ENCODE measurements at places on chromosomes 2 and 18. TPM values are rescaled to one million over a fixed set of nuclear protein-coding genes. Genes with fewer than 3 reads are reported as not detected.

- no peak overlapping the region for H3K4me3 ChIP-seq
- no peak overlapping the region for H3K27ac ChIP-seq
- H3K4me1 ChIP-seq: peaks cover 11% of the 10 kb centered on the region
Measured at GRCh38 chr2:149080971-149081370, 42.5 kb downstream of the LYPD6B start.

DNA sequence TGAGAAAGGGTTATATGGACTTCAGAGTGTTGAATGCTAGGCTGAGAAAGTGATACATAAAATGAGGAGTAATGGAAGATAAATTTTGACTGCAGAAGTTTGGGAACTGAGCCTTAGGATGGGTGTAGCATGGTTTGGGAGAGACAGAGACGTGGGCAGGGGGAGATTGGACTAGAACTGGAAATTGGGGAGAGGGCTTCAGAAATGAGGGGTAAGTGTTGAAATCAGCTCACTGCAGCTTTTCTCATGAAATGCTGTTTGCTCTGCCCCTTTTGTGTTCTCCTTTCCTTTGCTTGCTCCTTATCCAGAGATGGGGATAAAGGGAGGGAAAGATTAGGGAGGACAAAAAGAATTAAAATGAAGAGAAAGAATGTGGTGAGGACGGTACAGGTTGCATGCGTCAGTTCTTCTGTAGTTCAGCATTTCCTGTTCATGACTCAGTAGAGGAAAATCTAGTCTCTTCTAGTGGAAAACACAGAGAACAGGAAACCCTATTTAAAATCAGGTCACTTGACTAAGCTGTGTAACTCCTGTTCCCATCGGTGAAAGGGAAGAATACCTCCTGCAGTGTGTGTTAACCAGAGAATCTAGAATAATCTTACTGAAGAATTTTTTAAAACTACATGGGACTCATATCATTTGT lies 105.6 kb downstream of the CRIM1 start:
- H3K36me3 ChIP-seq: peaks cover 25% of the 10 kb centered on the region
- no peaks in the 10 kb centered on the region for H3K27me3 ChIP-seq
- DNase-seq: no peak

DNA sequence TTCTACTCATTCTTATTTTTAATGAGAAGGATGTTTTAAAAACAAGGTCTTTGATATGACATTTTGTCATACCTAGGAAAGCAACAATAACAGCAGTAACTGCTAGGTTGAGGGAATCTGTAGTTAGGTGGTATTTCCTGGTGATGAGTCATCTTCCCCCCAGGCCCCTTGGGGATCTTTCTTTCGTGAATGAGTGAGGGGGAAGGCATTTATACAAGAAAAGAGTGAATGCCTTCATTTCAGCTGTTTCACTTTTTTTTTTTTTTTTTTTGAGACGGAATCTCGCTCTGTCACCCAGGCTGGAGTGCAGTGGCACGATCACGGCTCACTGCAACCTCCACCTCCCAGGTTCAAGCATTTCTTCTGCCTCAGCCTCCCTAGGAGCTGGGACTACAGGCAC lies 108.6 kb downstream of the MAP4K4 start:
- H3K27ac ChIP-seq: no peak overlapping the region
- no peaks in the 10 kb centered on the region for H3K36me3 ChIP-seq
- H3K4me1 ChIP-seq: peaks cover 48% of the 10 kb centered on the region
- DNase-seq: no peak
- no peak overlapping the region for H3K4me3 ChIP-seq

GRCh38 chr2:144650907-144651306 lies 131.0 kb upstream of the ZEB2 start:
- no peak overlapping the region for H3K4me3 ChIP-seq
- no peaks in the 10 kb centered on the region for H3K36me3 ChIP-seq
- H3K27me3 ChIP-seq: no peaks in the 10 kb centered on the region
- no peaks in the 10 kb centered on the region for H3K4me1 ChIP-seq
- no peak for DNase-seq

- no peak for DNase-seq
- no peak overlapping the region for H3K4me3 ChIP-seq
- H3K36me3 ChIP-seq: no peaks in the 10 kb centered on the region
- no peak overlapping the region for H3K27ac ChIP-seq
Measured at GRCh38 chr2:191128172-191128910, 22.5 kb downstream of the STAT4 start.

DNA sequence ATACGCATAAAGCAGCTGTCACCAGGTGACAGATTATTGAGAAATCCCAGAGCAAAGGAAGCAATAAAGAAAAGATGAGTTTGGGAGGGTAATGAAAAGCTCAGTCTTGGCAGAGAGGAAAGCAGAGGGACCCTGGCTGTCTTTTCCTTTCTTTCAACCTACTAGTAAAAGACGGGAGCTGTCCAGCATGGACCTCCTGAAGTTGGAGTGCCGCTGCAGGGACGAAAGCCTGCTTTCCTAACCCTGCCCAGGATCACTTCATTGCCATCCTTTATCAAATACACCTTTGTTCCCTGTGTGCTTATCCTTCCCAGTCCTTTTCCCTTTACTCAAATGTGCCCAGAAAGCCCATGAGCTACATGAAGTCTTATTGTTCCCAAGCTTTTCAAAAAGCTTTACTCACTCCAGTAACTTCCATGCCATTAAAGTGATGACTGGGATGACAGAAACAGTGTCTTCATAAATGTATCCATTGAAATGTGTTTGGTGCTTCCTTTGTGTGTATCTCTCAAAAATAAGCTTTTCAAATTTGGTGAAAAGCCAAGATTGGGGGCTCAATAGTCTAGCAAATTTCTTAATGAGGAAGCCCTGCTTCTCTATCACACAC lies 3.7 kb upstream of the SPR start:
- no peak for DNase-seq
- peaks cover 13% of the 10 kb centered on the region for H3K27me3 ChIP-seq
- peaks cover 22% of the 10 kb centered on the region for H3K4me1 ChIP-seq

- no peaks in the 10 kb centered on the region for H3K27me3 ChIP-seq
- no peak for DNase-seq
- no peaks in the 10 kb centered on the region for H3K36me3 ChIP-seq
- H3K27ac ChIP-seq: no peak overlapping the region
Measured at GRCh38 chr18:45521777-45522176, 93.5 kb upstream of the SLC14A2 start.

- no peak overlapping the region for H3K27ac ChIP-seq
- H3K4me1 ChIP-seq: no peaks in the 10 kb centered on the region
- H3K4me3 ChIP-seq: no peak overlapping the region
- no peaks in the 10 kb centered on the region for H3K36me3 ChIP-seq
Measured at GRCh38 chr2:2233171-2233826, 97.8 kb downstream of the MYT1L start.

DNA sequence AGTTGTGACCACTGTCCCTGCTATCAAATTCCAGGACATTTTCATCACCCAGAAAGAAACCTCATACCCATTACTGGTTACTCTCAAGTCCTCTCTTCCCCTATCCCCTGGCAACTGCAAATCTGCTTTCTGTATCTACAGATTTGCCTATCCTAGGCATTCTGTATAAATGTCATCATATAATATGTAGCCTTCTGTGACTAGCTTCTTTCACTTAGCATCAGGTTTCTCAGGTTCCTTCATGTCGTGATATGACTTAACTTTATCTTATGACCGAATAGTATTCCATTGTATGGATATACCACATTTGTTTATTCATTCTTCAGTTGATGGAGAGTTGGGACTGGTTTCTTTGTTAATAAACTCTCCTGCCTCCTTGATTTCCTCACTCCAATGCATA lies 60.5 kb downstream of the PMAIP1 start:
- DNase-seq: no peak
- no peaks in the 10 kb centered on the region for H3K27me3 ChIP-seq
- peaks cover 15% of the 10 kb centered on the region for H3K4me1 ChIP-seq
- peak overlapping the region; percentile 44 for H3K27ac ChIP-seq
- no peak overlapping the region for H3K4me3 ChIP-seq

DNA sequence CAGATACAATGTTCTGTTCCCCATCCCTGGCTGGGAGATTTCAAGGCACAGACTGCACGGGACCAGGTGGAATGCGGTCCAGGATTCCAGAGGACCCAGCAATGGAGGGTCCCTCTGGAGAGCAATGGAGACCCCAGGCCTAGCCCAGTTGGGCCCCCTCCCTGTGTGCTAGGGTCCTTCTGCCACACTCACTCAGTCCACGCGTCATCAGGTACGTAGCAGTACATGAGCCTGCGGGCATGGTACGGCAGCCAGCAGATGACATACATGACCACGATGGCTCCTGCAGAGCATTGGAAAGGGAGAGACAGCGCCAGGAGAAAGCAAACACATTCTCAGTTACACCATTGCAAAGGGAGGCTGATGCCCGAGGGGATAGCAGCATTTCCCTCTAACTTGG lies 10.1 kb downstream of the NTSR2 start:
- H3K36me3 ChIP-seq: no peaks in the 10 kb centered on the region
- H3K27me3 ChIP-seq: peaks cover 31% of the 10 kb centered on the region
- no peaks in the 10 kb centered on the region for H3K4me1 ChIP-seq

Gene CIB4
- not detected for total RNA-seq

Data from suprapubic skin (tissue), 4 donors.